Activated T-cell treated with anti-CD3 and anti-CD28 coated beads, Interleukin-2, amount 50 U/mL, for 24 hours (primary cell): ENCODE measurements at places on chromosomes 2 and 18.
A peak's percentile ranks its signal among the peaks of the same experiment; 100 is the strongest.

DNA sequence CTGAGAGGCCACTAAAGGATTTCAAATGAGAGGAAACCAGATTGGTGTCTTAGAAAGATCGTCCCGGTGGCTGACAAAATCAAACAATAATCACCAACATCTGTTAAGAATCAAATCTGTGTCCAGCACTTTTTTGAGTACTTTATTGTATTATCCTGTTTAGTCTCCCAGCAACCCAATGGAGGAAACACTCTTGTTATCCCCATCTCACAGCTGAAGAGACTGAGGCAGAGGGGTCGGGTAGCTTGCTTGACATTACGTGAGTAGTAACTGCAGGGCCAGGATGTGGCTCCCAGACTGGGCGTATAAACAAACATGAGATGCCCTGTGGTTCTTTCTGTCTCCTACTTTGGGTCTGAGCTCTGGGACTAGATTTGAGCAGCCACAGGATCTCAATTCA, 76.0 kb downstream of the KLHL29 start:
- DNase-seq: no peak

DNA sequence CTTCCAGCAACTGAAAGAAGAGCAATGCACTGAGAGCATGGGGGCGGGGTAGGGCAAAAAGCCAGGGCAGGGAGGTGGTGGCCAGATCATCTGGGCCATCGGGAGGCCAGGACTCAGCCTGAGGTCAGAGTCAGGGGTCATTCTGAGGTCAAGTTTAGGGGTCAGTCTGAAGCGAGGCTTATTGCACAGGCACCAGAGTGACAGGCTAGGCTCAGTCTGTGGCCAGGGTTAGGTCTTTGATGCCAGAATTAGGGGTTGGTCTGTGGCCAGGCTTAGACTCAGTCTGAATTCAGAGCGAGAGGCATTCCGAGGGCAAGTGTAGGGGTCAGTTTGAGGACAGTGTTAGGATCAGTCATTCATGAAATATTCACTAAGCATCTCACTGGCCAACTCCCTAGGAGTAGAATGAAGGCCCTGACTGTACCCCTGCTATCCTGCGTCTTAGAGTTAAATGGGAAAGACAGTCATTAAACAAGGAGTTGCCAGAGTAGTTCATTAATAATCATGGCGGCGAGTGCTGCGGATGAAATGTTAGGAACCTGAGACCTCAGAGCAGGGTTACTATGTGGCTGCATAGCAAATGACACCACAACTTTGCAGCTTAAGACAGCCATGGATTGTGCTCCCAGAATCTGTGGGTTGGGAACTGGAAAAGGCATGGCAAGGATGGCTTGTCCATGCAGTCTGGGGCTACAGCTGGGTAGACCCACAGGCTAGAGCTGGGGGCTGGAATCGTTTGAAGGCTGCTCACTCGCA, 198.7 kb downstream of the CYP26B1 start:
- no peak for DNase-seq

DNA sequence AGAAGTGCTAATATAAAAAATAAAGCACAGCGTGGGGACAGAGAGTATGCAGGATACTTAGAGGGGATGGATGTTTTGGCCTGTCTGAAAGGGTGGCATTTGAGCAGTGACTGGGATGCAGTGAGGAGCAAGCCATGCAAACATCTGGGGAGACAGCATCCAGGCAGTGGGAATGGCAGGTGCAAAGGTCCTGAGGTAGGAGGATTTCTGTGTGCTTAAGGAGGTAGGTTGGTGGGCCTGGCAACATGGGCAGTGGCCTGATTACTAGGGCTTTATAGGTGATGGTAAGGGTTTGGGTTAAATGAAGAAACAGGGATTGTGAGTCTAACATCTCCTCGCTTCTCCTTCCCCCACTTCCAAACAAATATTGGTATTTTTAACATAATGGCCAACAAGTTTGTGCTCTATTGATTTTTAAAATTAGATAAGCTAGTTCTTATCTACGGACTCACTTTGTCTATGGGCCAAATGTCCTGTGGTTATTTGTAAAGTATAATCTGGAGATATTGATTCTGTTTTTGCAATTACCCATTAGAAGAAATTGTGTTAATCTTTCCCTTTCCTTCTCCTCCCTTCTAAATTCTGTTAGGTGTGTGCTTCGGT, 2.4 kb downstream of the AOX1 start:
- no peak for DNase-seq

- no peak for DNase-seq
Observed at GRCh38 chr2:42752314-42752713, 11.6 kb downstream of the OXER1 start.

DNA sequence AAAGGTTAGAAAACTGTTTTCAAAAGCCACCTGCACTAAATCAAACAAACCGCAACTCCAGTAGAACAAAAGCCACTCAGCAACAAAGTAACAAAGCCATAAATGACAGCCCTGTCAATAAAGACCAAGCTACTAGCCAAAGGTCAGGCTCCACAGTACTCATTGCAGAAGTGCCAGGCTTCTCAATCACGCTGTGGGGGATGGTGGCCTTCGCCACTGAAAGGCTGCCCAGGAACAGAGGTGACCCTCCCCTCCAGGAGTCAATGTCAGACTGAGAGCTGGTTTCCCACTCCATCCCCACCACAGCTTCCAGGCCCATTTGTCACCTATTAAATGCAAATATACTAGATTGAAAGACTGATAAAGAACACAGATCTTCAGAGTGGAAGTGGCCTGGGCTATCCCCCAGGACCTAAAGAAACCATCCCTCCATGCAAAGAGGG, 5.9 kb downstream of the ATP8B1 start:
- DNase-seq: no peak

DNA sequence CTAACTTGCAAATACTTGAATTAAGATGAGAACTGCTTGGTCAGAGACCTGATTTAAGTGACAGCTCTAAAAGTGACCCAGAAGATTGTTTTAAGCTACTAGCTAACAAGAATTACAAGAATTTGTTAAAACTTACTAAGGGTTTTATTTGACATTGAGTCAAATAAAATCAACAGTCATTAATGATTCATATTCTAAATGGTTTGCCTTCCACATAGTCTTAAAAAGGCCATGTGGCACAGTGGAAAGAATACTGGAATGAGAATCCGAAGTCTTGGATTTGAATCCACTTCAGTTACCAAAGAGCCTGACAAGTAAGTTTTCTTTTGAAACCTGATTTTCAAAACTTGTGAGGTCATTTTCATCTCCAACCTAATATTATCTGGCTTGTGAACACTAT, 489.3 kb downstream of the ADCYAP1 start:
- DNase-seq: no peak

DNA sequence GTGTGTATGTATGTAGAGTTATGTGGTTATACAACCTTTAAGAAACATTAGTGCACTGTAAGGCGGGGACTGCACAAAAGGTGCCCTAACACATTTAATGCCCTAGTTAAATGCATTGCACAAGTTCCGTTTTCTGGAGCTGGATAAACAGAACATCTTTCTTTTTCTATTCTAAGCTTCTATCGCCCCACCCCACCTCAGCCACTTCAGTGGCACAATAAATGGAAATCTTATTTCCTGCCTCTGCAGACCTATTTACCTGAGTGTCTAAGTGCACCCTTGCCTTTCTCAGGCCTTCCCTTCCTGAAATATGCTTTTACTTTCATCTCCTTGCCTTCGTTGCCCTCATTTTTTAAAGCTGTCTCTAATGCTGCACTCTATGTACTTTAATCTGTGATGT, 123.5 kb downstream of the TANC1 start:
- DNase-seq: no peak

GRCh38 chr2:112253261-112253815, 1.5 kb downstream of the ZC3H8 start:
- no peak for DNase-seq

GRCh38 chr2:98551316-98551715, 57.0 kb downstream of the COA5 start:
- peak; percentile 42 for DNase-seq

GRCh38 chr2:182845794-182846417, 20.5 kb downstream of the FRZB start:
- no peak for DNase-seq

GRCh38 chr2:220662431-220662830, 909.7 kb downstream of the EPHA4 start:
- DNase-seq: no peak

DNA sequence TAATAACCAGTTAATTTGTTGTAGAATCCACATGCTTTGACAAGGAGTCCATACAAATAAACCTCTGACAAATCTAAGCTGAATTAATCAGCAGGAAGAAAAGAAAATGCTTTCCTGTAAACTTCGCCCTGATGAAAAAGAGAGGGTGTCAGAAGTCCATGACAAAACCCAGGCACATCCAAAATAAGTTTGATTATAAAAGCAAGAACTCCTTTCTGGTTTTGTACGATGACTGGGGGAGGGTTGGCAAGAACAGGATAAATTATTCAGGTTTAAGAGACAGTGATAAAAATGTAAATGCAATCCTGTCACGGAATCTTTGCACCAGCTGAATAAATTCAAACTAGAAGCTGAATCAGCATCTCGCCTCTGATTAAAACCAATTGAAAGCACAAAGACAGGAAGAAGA, 469.2 kb upstream of the TNP1 start:
- DNase-seq: no peak

- DNase-seq: no peak
Observed at GRCh38 chr2:119485336-119486110, 38.8 kb downstream of the SCTR start.

GRCh38 chr2:136288249-136288648, 170.3 kb upstream of the CXCR4 start:
- DNase-seq: no peak

DNA sequence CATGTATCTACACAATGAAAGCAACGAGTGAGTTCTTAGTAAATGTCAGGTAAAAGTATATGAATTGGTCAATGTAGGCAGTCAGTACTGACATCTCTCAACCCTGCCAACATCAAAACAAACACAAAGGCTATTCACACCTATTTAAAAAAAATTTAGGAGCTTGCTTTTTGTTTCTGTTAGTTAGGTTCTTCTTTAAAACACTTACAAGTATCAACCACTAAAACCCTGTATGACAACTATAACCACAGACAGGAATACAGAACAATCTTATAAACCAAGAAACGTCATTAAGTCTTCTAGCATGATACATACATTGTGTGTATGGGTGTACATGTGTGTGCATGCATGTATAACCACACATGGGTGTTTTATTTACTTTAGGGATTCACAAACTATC, 131.0 kb downstream of the TCF4 start:
- no peak for DNase-seq

- no peak for DNase-seq
Observed at GRCh38 chr18:5851998-5852397, 43.3 kb downstream of the TMEM200C start.

DNA sequence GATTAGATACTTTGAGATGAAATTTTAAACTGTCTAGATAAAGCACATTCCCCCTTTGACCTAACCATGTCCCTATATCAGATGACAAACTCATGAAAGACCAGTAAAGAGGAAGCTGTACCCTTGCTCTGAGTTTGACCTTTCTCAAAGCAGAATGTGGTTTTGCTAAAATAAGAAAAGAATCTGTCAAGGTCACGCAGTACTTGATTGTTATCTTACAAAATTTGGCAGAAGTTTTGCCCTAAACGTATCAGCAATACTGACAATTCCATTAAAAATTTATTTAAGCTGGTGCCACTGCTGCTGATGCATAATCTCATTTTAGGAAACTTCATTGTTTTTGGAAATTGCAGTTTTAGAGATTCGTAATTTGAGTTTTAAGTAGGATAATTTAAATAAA, 31.2 kb upstream of the GALM start:
- no peak for DNase-seq

DNA sequence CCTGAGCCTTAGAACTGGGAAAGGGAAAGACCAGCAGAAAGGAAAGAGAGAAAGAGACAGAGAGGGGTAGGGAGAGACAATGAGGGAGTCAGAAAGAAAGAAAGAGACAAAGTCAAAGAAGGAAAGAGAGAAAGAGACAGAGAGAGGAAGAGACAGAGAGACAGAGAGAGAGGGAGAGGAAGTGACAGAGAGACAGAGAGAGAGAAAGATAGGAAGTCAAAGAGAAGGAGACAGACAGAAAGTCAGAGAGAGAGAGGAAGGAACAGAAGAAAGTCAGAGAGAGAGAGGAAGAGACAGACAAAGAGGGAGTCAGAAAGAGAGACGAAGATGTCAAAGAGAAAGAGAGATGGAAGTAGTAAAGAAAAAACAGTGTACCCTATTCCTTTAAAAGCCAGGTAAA, 261.8 kb downstream of the WDPCP start:
- no peak for DNase-seq

DNA sequence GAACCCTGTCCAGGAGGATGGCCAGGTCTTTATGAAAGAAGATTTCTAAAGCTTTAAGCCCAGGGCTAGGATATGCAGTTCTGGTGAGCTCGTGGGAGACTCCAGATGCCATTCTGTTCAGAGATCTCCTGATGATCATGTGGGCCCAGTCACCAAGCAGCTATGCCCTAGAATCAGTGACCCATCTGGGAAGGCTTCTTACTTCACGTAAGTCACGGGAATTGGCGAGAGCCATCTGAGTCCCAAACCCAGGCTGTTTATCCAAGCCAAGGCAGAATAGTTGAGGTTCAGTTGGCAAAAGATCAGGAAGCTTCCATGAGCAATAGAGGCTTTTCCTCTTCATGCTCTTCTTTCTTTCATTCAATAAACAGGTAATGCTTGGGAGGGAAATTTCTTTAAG, 23.9 kb downstream of the ANTXR1 start:
- no peak for DNase-seq

- DNase-seq: no peak
Observed at GRCh38 chr2:144020047-144020446, 499.9 kb downstream of the ZEB2 start.

GRCh38 chr2:24785671-24786321, 7.4 kb downstream of the PTRHD1 start:
- DNase-seq: no peak

DNA sequence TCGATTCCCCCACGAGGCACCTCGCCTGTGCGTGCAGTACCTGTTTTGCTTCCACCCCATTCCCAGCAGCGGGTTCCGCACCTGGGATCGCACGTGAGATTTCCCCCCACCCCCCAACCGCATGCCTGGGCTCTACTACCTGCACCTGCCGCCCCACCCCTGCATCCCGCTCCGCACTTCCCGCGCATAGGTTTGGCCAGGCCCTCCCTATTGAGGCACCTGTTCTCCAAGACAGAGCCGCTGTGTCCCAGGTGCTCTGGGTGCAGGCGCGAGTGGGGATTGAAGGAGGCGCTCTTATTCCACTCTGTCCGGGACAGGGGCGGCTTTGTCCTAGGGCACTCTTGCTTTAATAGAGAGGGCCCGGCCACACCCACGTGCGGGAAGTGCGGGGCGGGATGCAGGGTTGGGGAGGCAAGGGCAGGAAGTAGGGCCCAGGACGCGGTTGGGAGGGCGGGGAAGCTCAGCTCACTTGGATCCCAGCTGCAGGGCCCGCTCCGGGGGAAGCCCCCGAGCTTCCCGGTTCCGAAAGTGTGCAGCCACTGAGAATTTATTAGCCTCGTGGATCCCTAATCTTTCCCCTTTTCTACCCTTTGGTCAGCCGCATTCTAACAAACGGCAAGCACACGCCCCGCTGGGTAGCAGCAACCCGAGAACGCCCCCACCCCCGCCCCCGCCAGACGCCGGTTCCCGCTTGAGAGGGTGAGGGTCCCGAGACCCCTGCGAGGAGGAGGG, 670 bp upstream of the MOCOS start:
- peak; percentile 41 for DNase-seq

- peak; percentile 8 for DNase-seq
Observed at GRCh38 chr18:48667276-48668254, 128.7 kb downstream of the CTIF start.

GRCh38 chr2:61722318-61722717, 131.5 kb downstream of the FAM161A start:
- no peak for DNase-seq

- no peak for DNase-seq
Observed at GRCh38 chr2:201890453-201890852, 84.1 kb downstream of the CDK15 start.
